Stimulated activated CD4-positive, alpha-beta T cell treated with anti-CD3 and anti-CD28 coated beads, Interleukin-1b, Interleukin-23, amount 100 ng/mL, for 4 hours (primary cell): ENCODE measurements at places on chromosomes 3 and 15.

- no peak for DNase-seq
Observed at GRCh38 chr15:64693134-64693533, 82.3 kb downstream of the RBPMS2 start.

DNA sequence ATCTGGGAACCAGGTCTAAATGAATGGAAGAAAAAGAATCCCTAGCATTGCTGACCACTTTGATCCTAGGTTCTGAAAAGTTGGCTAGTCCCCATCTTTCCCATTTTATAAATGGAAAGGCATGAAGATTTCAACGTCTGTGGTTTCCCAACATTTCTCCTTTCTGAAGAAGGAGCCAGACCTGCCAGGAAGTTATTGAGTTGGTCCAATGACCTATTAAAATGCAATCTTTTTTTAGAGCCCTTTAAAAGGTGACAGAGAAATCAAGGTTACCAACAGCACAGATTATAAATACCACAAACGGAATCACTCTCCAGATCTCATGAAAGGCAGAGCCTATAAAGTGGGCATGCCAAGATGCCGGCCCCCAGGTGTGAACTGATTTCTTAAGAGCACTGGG, 505.6 kb upstream of the THBS1 start:
- no peak for DNase-seq

- DNase-seq = no peak
Observed at GRCh38 chr3:188531210-188531609, 377.3 kb downstream of the LPP start.

GRCh38 chr15:67907184-67907723, 67.4 kb upstream of the RNU6-1 start:
- DNase-seq = no peak

GRCh38 chr15:66751579-66751978, 49.5 kb downstream of the SMAD6 start:
- no peak for DNase-seq

DNA sequence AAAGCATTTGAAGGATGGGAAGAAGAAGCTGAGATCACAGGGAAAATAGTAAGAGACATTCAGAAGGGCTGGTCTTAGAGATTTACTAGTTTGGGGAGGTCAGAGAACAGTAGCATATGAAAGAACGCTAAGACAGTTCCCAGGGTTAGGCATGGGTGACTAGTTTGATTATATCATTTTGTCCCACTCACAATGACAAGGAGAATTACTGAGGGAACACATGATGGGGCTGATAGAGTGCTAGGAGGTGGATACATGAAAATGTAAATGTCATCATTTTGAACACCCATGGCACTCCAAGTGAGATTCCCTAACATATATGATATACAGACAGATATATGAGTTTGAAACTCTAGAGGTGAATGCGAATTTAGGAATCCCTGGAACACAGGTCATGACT, 9.3 kb upstream of the TARS3 start:
- no peak for DNase-seq

- no peak for DNase-seq
Observed at GRCh38 chr15:68677996-68678395, 99.2 kb downstream of the CORO2B start.
